HFFc6 (cell line): ENCODE measurements at places on chromosomes 6 and 20. TPM values are rescaled to one million over a fixed set of nuclear protein-coding genes. Genes with fewer than 3 reads are reported as not detected.

DEFB124 gene
- total RNA-seq, result not detected in 3 replicates

DLK2 gene
- total RNA-seq, result 1.8 to 2.4 TPM (median 1.9 TPM) in 3 replicates

FAM229B gene
- 25.2 to 36.2 TPM (median 32.5 TPM) in 3 replicates for total RNA-seq

DNA sequence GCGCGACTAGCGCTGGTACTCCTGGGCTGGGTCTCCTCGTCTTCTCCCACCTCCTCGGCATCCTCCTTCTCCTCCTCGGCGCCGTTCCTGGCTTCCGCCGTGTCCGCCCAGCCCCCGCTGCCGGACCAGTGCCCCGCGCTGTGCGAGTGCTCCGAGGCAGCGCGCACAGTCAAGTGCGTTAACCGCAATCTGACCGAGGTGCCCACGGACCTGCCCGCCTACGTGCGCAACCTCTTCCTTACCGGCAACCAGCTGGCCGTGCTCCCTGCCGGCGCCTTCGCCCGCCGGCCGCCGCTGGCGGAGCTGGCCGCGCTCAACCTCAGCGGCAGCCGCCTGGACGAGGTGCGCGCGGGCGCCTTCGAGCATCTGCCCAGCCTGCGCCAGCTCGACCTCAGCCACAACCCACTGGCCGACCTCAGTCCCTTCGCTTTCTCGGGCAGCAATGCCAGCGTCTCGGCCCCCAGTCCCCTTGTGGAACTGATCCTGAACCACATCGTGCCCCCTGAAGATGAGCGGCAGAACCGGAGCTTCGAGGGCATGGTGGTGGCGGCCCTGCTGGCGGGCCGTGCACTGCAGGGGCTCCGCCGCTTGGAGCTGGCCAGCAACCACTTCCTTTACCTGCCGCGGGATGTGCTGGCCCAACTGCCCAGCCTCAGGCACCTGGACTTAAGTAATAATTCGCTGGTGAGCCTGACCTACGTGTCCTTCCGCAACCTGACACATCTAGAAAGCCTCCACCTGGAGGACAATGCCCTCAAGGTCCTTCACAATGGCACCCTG lies 1.6 kb downstream of the TPBG start:
- peaks cover 7% of the 10 kb centered on the region for H3K27me3 ChIP-seq
- H3K36me3 ChIP-seq, result peaks cover 25% of the 10 kb centered on the region
- H3K27ac ChIP-seq, result peak overlapping the region; percentile 85
- no peak for DNase-seq
- H3K4me1 ChIP-seq, result peaks cover 69% of the 10 kb centered on the region
- H3K4me3 ChIP-seq, result peak overlapping the region; percentile 99

- H3K36me3 ChIP-seq, result peaks cover 13% of the 10 kb centered on the region
- no peak overlapping the region for H3K27ac ChIP-seq
- no peak for DNase-seq
- no peaks in the 10 kb centered on the region; the same call in 1 of the 2 replicates for H3K27me3 ChIP-seq
These were observed 16.8 kb downstream of the SIRPA start for GRCh38 chr20:1912053-1912452.

DNA sequence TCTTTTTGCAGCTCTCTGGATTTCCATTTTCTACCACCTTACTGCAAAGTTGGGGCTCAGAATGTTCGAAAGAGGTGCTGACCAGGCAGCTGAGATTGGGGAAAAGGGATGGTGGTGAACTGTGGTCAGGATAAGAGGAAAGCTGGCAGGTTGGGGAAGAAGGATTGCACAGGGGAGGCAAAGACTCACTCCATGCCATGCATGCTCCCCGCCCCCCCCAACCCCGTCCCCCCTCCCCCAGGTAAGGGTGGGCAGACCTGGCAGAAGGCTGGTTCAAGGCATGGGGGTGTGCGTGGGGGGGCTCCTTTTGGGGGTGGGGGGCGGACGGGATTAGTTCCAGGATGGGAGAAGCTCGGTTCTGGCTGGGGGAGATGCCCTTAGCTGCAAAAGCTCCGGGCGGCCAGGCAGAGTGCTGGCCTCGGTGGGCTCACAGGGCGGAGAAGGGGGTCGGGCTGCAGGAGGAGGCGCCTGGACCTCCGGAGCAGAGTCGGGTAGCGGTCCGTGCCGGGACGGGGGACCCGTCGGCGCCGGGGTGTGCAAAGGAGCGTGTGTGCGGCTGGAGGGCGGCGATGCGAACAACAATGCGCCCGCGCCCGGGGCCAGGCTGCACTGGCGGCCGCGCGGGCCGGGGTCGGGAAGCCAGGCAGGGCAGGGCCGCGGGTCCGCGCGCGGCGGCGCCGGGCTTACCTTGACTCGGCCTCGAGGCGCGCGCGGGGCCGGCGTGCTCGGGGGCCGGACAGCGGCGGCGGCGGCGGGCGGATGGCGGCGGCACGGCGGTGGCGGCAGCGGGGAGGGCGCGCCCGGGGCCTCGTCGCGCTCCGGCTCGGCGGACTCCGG lies 880 bp downstream of the ADNP start:
- DNase-seq, result no peak
- H3K27me3 ChIP-seq, result no peaks in the 10 kb centered on the region; the same call in none of the 2 replicates
- peak overlapping the region; percentile 87 for H3K27ac ChIP-seq

- peaks cover 17% of the 10 kb centered on the region for H3K36me3 ChIP-seq
- no peaks in the 10 kb centered on the region; the same call in 1 of the 2 replicates for H3K27me3 ChIP-seq
- no peak for DNase-seq
- peak overlapping the region; percentile 51 for H3K27ac ChIP-seq
These were observed 859 bp upstream of the RAE1 start for GRCh38 chr20:57350081-57350710.

GRCh38 chr6:154960854-154961530 lies 34.1 kb upstream of the TIAM2 start:
- H3K4me1 ChIP-seq, result peaks cover 16% of the 10 kb centered on the region
- DNase-seq, result no peak
- no peak overlapping the region for H3K4me3 ChIP-seq
- H3K27ac ChIP-seq, result no peak overlapping the region

DNA sequence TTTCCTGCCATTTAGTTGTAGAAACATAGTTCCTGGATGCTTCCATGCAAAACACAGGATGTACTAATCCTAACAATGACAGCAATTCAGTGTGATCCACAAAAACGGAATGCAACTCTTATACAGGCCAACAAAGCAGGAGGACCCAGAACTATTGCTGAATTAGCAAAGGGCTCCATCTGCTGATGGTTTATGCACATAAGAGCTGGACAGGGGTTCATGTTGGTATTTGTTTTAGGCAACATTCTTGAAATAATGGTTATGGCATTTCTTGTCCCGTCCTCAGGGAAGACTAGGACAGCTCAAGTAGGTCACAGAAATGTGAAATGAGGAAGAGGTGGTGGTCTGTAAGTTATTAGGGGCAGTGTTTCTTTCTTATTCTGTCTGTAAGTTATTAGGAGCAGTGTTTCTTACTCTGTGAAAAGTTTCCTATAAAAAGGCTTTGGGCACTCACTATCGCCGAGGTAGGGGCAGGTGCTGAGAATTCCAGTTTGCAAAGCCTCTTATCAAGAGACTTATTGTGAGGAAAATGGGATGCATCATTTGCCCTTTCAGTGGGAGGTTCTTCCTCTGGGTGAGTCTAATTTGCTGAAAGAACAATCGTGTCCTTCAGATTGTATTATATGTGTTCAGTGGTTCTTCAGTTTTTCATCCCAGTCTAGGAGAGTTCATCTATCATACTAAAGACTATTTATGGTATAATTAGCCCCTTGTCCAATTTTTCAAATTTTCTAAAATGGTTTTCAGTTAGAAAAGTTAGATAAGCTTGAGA lies 171.1 kb downstream of the MCHR2 start:
- H3K27ac ChIP-seq, result no peak overlapping the region
- no peaks in the 10 kb centered on the region for H3K36me3 ChIP-seq
- peak; percentile 85 for DNase-seq
- H3K27me3 ChIP-seq, result peaks cover 13% of the 10 kb centered on the region
- H3K4me1 ChIP-seq, result peaks cover 13% of the 10 kb centered on the region

DNA sequence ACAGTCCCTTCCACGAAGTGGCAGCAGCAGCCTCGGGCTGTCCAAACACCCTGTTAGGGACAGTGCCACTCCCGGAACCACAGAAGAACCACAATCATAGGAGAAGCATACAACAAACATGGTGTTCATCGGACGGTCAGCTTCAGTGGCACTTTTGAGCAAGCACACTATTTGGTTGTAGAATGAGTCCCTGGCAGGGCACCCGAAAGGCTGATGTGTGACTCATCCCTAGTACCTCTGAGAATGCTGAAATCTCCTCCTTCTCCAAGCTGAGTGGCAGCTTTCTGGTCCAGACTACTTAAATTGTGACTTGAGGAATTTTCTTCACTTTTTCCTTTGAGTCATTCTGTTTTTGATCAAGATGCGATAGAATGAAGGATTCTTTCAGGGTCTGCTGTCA lies 282.5 kb downstream of the ESR1 start:
- H3K27me3 ChIP-seq, result peaks cover 1% of the 10 kb centered on the region; the same call in 1 of the 2 replicates
- peaks cover 91% of the 10 kb centered on the region for H3K4me1 ChIP-seq
- peak; percentile 76 for DNase-seq
- H3K36me3 ChIP-seq, result peaks cover 9% of the 10 kb centered on the region; the same call in 1 of the 2 replicates
- peak overlapping the region; percentile 38; the same call in 1 of the 2 replicates for H3K27ac ChIP-seq

- H3K4me3 ChIP-seq, result no peak overlapping the region
- no peak for DNase-seq
- H3K27ac ChIP-seq, result no peak overlapping the region
- no peaks in the 10 kb centered on the region for H3K36me3 ChIP-seq
These were observed 44.7 kb downstream of the RGS17 start for GRCh38 chr6:153086225-153086990.

DNA sequence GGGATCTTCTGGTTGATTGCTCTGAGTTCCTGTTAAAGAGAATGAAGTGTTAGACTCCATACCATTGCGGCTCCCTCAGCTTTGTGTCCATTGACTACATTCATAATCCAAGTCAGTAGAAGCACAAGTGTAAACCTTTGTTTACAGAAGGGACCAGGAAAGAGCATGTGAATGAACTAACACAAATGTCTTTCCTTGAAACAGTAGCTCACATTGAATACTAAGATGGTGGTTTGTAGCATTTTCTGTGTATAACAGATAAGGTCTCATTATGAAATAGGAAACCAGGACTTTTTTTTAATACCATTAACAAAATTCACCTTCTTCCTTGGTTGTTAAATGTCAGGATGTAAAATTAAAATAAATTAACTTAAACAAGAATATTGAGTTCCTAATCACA lies 8.4 kb downstream of the STXBP5 start:
- no peak for DNase-seq
- peaks cover 52% of the 10 kb centered on the region for H3K4me1 ChIP-seq
- no peaks in the 10 kb centered on the region; the same call in 1 of the 2 replicates for H3K27me3 ChIP-seq
- no peak overlapping the region for H3K4me3 ChIP-seq
- peaks cover 28% of the 10 kb centered on the region for H3K36me3 ChIP-seq

DNA sequence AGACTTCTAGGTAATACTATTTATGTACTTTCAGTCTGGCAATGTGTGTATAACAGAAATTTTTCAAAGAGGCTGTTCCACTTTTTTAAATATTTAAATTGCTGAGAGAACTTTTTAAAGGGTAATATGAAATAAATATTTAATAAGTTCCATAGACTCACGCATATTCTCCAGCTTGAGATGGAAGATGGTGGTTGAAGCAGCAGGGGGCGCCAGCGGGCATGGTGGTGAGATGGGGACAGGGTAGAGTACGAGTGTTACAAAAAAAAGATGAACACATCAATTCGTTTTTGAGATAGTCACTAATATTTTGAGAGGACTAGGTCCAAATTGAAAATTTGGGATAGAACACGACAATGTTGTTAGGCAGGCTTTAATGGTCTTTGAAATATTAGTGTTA lies 68.4 kb downstream of the RSPO3 start:
- H3K27ac ChIP-seq, result no peak overlapping the region
- H3K4me3 ChIP-seq, result no peak overlapping the region
- no peaks in the 10 kb centered on the region for H3K36me3 ChIP-seq

DNA sequence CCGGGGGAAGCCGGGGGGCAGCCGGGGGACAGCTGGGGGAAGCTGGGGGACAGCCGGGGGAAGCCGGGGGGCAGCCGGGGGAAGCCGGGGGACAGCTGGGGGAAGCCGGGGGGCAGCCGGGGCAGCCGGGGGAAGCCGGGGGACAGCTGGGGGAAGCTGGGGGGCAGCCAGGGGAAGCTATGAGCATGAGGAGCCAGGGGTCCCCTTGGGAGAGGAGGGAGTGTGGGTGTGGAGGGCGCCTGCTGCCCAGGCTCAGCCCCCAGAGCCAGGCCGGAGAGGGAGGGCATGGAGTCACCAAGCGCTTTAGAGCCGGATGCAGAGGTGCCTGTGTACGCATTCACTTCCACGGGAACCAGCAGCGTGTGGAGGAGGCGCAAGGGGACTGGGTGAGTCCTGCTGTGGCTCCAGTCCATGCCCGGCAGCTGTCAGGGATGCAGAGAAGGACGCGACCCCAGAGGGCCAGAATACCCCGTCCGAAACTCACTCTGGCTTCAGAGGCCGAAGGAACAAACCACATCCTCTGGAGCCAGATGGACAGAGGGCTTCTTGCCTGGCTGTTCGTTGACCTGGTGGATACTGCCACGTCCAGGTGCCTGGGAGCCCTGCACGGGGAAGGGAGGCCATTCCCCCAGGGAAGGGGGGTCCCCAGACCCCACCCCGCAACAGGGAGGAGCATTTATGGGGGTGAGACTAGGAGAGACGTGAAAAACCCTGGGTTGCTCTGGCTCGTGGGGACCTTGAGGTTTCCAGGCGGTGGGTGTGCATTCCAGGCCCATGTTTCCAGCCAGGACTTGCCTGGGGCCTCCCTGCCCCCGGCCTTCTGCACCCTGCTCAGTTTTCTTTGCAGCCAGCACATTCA lies 26.5 kb upstream of the DACT2 start:
- H3K27ac ChIP-seq, result no peak overlapping the region
- DNase-seq, result no peak
- H3K36me3 ChIP-seq, result peaks cover 5% of the 10 kb centered on the region; the same call in 1 of the 2 replicates
- H3K27me3 ChIP-seq, result no peaks in the 10 kb centered on the region
